ENCODE measurements at places on chromosomes 16 and 17. TPM values are rescaled to one million over a fixed set of nuclear protein-coding genes. Genes with fewer than 3 reads are reported as not detected.

The DLX4 gene
- 2.8 TPM for total RNA-seq

The SCIMP gene
- not detected for total RNA-seq

The RAPGEFL1 gene
- total RNA-seq = 2.4 TPM

The CTRB2 gene
- not detected for total RNA-seq

The KRT33B gene
- 0.05 TPM for total RNA-seq

The RPL27 gene
- total RNA-seq = 2,853 TPM

The SNAI3 gene
- not detected for total RNA-seq

The HAP1 gene
- total RNA-seq = 1.2 TPM

The CDH13 gene
- total RNA-seq = not detected

The CACNG3 gene
- not detected for total RNA-seq

The GRB2 gene
- 94.4 TPM for total RNA-seq

The KRT36 gene
- not detected for total RNA-seq

The HIRIP3 gene
- 13.3 TPM for total RNA-seq

The VWA3A gene
- total RNA-seq = 0.08 TPM

The SALL1 gene
- total RNA-seq = 0.07 TPM

The GNAO1 gene
- 0.31 TPM for total RNA-seq

The TNFSF12 gene
- total RNA-seq = 12.5 TPM

The MYH2 gene
- total RNA-seq = not detected

The TP53TG3C gene
- 0.11 TPM for total RNA-seq

The SLC16A6 gene
- total RNA-seq = 0.55 TPM

The ACSM2A gene
- not detected for total RNA-seq

The ELMO3 gene
- 0.81 TPM for total RNA-seq

The CDH11 gene
- 0.63 TPM for total RNA-seq

The LRRC75A gene
- 1.0 TPM for total RNA-seq

The PVALEF gene
- not detected for total RNA-seq
